ENCODE measurements at places on chromosomes 16 and 17.

- no peak for DNase-seq
Measured at GRCh38 chr16:55251151-55251550, 72.9 kb upstream of the IRX6 start.

DNA sequence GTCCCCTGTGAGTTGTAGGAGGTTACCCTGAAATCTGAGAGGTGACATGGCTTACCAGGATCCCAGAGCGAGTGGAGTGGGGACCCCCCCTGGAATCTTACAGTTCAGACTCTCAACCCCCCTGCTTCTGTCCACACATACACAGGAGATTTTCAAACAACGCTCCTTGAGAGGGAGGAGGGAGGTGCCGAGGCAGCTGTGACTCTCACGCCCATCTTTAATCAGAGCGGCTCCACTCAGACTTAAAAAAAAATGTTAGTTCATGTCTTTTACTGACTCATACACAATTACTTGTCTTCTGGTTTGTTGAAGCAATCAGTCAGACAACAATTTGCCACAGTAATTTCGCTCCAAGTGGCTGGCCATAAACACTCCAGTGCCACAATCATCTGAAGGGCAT, 15.4 kb upstream of the TMEM220 start:
- DNase-seq, result no peak

GRCh38 chr17:41527063-41528023, 765 bp downstream of the KRT19 start:
- no peak for DNase-seq

GRCh38 chr16:4309833-4310266, 6.0 kb upstream of the GLIS2 start:
- no peak for DNase-seq

DNA sequence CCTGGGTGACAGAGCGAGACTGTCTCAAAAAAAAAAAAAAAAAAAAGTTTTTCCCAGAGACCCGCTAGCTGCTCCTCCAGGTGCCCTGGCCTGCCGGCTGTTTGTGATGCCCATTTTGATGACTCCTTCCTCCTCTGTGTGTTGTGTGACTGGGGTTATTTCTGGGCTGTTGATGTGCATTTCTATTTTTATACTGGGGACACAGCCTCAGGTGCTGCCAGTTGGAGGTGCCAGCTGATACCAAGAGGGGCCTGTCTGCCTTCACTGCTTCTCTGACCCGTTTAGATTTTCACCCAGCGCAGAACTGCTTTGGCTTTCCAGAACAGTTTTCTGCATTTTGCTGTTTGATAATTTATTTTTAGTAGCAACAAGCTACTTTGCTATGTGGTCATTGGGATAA, 6.7 kb downstream of the PLA2G15 start:
- no peak for DNase-seq

DNA sequence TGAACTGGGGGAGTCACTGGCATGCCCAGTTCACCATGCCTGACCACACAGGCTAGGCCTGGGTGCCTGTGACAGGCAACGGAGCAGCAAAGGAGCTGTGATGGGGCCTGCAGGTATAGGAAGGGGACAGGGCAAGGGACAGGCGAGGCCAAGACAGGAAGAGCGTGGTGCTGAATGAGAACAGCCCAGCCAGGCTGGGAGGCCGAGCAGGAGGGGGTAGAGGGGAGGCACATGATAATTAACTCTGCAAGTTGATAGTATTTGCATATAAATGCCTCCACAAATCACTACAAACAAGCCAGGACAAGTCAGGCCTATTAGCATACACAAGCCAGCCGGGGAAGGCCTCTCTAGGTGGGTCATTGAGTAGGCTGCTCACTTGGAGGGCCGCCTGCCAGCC, 7.8 kb downstream of the ZFHX3 start:
- DNase-seq, result no peak

DNA sequence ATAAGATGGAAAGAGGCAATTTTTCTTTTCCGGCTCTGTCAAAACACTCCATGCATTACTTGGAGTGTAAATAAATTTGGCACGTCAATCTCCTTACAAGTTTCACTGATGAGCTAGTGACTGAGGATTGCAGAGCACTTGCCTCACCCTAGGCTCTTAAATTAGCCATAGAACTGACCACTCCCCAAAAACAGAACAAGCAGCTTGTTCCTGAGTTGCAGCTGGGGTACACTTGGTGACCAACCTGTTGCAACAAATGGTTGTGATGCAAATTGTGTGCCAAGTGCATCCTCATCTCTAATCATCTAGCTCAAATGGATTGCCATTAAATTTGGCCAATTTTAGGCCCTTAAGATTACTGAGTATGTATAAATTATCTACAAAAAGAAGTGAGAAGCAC, 67.0 kb downstream of the CACNG1 start:
- DNase-seq, result no peak

DNA sequence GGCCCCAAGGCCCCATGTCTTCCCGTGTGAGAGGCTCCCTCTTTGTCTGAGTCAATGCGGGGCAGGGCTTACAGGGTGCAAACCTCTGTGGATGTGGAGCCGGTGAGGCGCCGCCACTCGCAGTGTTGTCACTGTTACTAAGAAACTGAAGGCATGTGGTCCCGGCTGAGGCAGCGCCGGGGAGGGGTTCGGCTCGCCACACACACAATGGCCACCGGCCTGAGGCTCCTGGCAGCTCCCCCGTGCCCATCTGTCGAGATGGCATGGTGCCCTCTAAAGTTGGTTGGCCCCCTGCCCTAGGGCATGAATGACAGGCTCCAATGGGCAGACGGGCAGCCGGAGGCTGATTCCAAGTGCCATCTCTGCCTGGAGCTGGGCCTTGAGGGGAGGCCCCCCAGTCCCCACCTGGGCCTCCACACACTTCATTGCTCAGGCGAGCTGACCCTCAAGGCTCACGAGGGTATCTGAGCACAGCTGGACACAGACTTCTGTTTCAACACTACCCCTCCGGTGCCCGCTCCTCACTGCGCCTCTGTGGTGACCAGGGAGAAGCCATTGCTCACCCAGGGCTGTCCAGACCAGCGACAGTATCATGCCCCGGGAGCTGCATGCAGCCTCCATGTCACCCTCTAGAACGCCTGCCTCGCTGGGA, 137.2 kb downstream of the C16orf78 start:
- DNase-seq, result no peak

DNA sequence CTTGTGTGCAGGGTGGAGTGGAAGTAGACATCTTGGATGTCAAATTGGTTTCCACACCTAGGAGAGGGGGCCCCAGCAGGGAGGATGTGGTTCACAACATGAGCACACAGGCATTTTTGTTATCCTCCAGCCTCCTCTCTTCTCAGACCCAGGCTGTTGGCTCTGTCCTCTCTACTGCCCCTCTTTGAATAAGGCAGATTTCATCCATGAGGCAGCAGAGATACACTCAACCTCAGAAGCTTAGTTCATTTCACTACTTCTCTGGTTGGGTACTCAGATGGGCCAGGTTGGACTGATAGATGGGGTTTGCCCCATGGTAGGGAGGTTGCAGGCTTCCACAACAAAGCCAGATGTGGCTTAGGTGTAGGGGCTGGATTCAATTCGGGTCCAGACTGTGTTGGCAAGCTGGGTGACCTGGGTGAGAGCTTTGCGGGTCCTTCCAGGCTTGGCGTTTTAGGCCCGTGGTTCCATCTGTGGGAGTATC, 22.2 kb upstream of the NFATC3 start:
- DNase-seq, result no peak

- no peak for DNase-seq
Measured at GRCh38 chr17:882827-883585, 96.6 kb downstream of the NXN start.

- no peak for DNase-seq
Measured at GRCh38 chr16:27458258-27458657, 56.3 kb downstream of the IL21R start.

DNA sequence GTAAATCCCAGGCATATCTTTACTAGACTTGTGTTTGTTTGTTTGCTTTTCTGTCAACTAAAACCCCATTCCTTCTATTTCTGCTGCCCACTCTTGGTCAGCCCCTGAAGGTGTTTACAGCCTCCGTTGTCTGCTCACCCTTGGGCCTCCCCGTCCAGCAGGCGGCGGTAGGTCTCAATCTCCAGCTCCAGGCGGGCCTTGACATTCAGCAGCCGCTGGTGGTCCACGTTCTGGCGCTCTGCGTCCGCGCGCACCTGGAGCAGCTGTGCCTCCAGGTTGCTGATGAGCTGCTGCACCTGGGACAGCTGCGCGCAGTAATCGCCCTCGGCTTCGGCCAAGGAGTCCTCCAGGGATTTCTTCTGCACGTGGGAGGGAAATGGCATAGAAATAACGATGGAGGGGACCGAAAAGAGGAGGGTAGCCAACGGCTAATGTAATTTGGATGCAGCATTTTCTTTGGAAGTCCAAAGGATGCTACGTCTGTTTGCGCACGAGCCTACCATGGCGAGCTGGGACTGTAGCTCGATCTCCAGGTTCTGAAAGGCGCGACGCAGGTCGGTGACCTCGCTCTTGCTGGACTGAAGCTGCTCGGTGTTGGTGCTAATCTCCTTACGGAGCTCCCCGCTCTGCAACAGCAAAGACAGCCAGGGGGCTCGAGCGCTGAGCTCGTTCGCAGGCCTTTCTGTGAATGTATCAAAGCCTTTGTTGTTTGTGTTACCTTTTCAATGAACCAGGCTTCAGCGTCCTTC, 3.9 kb downstream of the KRT12 start:
- DNase-seq, result no peak

- DNase-seq, result no peak
Measured at GRCh38 chr16:85457366-85457765, 155.8 kb upstream of the GSE1 start.

DNA sequence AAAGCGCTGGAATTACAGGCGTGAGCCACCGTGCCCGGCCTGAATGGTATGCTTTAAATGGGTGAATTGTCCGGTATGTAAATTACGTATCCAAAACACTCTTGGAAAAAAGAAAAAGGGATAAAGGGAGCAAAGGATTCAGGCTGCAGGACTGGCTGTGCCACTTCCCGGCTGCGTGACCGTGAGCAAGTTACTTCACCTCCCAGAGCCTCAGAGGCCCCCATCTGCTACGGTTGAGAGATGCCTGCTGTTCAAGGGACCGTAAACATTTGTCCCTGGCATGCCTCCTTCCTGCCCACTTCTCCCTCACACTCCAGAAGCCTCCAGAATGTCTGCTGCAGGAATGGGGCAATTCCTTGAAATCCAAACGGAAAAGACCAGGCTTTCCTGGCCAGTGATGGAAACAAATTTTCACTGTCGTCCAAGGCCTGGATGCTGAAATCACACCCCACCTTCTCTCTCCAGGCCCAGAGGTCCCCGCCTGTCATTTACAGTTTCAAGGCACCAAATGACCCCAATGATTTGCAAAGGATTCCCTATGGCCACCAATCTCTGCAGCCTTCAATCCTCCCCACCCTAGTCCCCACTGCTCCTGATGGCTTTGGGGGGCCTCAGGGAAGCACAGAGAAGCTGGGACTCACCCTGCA, 22.9 kb upstream of the LITAF start:
- DNase-seq, result no peak

DNA sequence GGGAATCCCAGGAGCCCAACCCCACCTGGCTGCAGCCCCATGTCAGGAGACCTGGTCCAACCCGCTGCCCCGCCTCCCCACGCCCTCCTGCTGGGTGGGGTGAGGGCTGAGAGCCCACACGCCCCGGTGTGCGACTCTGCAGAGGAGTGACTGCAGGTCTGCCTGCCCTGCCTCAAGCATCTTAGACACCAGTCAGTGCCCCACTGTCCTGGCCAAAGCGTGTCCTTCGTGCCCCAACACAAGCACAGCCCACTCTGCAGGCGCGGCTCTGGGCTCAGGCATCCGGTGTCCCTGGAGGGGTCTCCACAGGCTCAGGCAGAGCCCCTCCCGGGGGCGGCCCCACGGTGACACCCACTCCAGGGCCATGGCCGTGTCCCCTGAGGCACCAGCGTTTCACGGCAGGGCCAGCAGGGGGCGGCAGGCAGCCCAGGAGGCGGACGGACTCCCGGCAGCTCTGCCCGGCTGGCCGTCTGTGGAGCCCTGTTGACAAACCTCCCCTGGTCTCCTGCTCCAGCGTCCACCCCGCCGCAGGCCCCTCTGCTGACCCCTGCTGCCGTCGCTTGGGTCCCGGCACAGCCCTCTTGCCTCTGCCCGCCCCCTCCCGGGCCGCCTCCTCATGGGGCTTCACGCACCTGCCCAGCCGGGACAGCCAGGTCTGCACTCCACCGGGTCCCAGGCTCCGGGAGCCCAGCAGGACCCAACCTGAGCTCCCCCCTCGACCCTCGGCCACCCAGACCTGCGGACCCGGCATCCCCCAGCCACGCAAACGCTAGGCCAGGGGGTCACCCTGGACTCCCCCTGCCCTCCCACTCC, 8.6 kb upstream of the UBE2I start:
- DNase-seq, result peak; percentile 62

DNA sequence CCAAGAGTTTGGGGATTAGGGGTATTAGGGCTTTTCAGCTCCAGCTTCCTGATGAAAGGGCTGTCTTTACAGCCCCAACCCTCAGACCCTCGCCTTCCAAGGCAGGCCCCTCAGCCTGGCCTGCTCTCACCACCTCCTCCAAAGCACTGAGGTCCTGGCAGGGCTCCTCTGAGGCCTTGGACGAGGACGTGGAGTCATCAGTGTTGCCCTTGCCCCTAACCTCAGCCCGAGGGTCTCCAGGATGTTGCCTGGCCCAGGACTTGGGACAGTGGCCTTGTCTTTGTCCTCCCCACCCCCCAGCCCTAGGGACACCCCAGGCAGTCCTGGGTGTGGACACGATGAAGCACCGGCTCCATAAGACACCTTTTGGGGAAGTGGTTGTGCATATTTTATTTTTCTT, 28.2 kb downstream of the B9D1 start:
- no peak for DNase-seq

DNA sequence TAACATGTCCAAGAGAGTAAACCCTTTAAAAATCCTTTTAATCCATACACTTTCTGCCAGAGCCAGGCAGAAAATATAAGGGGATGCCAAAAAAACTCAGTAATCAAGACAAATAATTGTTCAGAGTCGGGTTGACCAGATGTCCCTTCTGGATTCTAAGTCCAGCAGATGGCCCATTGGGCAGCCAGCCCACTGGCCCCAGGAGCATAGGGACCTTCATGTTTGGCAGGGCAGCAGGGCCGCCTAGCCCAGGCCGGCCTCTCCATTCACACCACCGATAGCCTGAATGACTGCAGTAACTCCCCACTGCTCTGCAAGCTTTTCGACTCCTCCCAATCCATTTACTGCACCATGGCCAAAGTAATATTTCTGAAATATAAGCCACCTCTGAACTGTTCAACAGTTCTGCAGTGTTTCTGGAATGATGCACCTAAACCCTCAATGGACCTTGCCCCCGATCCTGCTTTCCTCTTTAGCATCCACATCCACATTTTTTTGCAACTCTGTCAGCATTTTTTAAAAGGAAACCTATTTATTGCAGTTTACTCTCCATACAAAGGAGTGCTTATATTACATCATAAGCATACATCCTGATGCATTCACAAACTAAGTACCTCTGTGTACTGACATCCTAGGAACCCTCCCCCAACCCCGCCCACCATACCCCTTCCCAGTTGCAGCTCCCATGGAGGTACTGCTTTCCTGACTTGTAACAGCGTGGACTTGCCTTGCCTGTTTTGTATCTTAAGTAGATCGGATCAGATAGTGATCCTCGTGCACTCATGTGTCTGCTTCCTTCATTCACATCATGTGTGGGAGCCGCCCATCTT, 46.4 kb downstream of the LDHD start:
- DNase-seq, result no peak

GRCh38 chr17:14510136-14510535, 209.3 kb downstream of the HS3ST3B1 start:
- no peak for DNase-seq

- no peak for DNase-seq
Measured at GRCh38 chr17:9843152-9844010, 17.7 kb downstream of the GLP2R start.

GRCh38 chr17:13825526-13826040, 223.9 kb upstream of the HS3ST3A1 start:
- DNase-seq, result no peak
